ENCODE measurements at places on chromosomes 2 and 18. TPM values are rescaled to one million over a fixed set of nuclear protein-coding genes. Genes with fewer than 3 reads are reported as not detected.

Gene LIMS2
- total RNA-seq = 190 TPM

GRCh38 chr18:5512176-5512575, 31.6 kb downstream of the EPB41L3 start:
- DNase-seq = no peak

- no peak for DNase-seq
These were observed 278.3 kb downstream of the PTGR3 start for GRCh38 chr18:74930616-74931015.

Gene CDCA7
- total RNA-seq = 1.3 TPM

Gene ARHGAP15
- total RNA-seq = 177 TPM

Gene MBP
- total RNA-seq = 62.9 TPM

Gene MC4R
- not detected for total RNA-seq

DNA sequence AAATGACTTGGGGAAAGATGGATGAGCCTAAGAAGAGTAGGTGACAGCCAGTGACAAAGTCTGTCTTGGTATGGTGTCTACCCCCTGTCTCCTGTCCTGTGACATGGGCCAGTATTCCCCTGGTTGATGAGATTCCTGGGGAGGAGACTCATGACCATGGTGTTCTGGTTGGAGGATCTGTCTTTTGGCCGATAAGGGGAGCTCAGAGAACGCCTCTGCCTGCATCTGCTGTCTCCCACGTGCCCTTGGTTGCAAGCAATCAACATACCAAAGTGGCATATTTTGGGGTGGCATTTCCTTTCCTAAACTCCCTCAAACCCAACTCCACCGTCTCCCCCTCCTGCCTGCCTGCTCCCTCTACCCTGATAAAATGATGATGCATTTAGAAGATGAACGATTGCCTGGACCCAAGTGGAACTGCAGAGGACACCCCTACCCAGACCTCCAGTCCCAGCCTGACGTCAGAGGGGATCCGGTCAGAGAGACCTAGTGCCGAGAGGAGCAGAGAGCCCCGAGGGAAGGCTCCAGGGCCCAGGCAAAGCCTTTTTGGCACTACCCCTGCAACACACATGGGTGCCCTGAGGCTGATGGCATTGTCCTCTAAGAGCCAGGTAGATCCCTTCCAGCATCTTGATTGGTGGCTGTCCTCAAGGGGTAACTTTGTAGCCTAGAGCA, 124.2 kb upstream of the MSH6 start:
- DNase-seq = no peak

Gene ASXL3
- 0.92 TPM for total RNA-seq

- DNase-seq = no peak
These were observed 99.0 kb downstream of the MBD2 start for GRCh38 chr18:54125429-54125828.

DNA sequence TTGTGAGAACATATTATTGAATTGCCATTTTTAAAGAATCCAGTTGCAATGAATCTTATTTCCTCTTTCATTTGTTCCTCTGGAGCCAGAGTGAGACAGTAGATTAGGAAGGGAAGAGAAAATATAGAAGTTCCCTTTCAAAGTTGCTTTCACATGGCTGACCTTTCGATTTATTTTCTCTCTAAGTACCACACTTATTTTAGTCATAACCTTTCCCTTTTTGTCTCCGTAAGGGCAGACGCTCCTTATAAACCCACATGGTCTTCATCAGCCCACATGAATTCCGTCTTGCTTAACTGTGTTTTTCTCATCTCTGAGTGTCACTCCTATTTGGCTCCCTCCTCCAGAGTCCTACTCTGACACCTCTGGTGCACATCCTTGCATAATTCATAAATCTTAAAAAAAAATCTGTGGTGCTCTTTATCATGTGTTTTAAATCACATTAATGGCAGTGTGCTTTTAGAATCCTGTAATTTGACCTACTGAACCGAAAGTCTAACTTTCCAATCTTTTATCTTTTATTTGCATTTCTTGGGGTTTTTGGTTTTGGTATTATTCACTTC, 38.5 kb upstream of the ZNF396 start:
- DNase-seq = no peak

GRCh38 chr2:30268296-30268871, 37.0 kb downstream of the LBH start:
- no peak for DNase-seq

DNA sequence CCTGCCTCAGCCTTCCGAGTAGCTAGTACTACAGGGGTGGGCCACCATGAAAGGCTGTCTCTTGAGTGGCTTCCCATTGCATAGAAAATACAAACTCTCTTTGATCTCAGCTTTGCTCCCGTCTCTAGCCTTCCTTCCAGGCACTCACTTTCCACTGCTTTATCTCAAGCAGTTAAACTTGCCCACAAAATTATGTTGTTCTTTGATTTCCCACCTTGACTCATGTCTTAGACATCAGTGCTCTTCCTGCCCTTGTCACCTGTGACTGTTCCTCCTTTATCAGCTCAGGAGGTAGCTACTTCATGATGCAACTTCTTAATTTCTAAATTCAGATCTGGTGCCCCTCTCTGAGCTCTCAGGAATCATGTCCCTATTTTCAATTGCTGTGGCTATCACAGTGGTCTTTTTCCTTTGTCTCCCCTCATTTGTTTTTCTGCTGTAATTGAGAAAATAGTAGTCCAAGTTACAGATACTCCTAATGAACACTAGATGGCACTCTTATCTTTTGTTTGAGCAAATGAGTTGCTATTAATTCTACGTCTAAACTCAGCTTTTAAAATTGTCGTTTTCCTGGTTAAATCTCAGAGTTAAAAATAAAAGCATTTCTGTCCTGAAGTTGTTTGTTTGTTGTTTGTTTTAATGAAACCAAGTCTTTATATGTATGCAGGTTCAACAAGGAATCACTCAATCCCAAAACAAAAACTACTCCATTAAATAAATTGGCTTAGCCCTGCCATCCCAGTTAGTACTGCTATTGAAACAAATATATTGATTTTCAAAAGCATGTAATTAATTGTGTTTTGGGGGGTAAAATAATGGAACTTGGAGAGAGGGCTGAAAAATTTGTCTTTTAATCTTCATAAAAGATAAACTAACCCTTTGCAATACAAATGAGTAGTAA, 46.9 kb upstream of the GREB1L start:
- DNase-seq = no peak

DNA sequence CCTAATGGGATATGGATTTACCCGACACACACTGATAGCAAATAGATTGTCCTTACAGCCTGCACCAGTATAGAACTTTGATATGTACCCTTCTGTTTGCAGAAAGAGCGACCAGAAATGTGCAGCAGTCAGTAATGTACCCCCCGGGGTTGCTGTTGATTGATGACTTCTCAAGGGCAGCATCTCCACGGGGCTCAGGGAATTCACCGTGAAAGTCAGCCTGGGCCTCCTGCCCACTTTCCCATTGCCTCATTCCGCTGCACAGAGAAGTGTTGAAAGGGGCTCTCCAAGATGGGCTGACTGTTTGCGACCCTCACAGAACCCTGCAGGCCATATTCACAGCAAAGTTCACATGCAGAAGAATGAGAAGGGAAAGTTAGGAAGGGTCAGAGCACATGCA, 241.3 kb downstream of the PRKCE start:
- DNase-seq = no peak

Gene POTEC
- not detected for total RNA-seq
